ENCODE measurements at places on chromosomes 3 and 15.

DNA sequence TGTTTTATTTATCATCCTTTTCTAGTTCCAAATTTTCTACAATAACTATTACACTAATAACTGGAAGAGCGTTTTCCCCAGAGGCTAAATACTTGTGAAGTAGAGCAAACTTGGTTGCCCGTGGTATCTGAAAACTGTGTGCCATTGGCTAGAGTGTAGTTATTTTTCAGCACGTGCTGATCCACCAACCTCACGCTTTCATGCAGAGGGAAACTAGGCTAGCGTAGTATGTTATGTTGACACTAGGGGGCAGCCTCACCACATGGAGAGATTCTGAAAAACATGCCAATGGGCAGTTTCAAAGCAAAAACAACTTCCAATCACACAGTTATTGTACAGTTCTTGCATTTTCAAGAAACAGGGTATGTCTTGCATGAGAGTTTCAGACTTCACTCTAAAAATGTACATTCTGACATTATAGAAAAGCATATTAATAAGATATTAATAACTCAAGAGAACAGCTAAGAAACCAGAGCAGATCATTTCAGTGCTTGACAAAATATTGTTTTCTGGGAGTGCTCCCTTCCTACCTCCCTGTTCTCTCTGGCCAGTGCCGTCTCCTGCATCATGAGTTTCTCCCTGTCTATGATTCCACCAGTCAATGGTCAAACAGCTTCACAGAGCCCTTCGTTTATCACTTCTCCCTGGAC lies 39.7 kb downstream of the SPATA12 start:
- DNase-seq: no peak

DNA sequence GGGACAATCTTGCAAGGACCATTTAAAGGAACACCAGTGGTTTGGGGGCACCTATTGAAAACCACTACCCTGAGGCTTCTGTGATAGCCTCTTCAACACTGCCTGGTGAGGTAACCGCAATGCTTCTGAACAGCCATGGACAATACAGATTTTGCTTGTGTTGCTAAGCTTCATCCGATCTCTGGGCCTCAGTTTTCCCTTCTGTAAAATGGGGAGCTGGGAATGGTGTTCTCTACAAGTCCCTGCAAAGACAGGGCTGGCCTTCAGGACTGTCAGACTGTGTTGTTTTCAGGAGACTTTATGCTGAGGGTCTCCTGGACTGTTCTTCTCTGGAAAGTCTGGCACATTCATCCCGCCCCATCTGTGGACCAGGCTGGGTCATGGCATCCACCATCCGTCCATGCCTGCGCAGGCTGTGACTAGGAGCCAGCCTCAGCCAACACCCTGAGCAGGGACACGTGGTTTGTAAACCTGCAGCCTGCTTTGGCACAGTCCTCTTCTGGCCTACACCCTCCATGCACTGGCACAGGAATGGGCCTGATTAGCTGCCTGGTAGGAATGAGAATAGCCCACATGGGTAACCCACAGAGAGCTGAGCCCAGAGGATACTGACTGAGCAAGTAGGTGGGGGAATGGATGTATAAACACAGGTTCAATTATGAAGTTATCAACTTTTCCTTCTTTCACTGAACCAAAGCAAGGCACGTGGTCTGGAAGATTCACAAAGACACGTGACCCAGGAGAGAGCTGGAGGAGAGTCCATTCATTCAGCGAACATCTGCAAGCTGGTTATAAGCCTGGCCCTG lies 55.3 kb downstream of the ROPN1B start:
- DNase-seq: no peak

DNA sequence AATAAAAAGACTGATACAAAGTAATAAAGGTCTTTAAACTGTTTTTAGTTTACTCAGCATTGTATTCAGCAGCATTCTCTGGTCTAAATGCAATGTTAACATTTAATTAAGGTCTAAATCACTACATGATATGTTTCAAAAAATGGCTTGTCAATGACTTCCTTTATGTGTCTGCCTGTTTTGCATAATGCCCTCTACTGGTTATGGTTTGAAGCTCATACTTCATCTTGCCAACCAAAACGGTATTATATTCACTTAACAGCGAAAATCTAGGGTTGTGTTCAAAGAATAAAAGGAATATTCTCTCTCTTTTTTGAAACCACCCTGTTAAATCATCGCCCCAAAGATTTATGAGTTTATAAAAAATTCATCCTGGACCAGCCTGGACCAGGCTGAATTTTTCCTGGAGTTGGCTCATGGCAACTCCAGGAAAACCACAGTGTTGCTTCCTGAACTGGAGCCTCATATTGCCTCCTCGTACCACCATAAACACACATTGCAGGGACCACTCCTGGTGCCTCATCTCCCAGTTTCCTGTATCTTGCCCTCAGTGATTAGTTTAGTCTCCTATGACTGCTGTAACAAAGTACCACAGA lies 6.7 kb upstream of the NCEH1 start:
- DNase-seq: no peak

- no peak for DNase-seq
Measured at GRCh38 chr3:127326341-127326740, 38.5 kb upstream of the PRR20G start.

DNA sequence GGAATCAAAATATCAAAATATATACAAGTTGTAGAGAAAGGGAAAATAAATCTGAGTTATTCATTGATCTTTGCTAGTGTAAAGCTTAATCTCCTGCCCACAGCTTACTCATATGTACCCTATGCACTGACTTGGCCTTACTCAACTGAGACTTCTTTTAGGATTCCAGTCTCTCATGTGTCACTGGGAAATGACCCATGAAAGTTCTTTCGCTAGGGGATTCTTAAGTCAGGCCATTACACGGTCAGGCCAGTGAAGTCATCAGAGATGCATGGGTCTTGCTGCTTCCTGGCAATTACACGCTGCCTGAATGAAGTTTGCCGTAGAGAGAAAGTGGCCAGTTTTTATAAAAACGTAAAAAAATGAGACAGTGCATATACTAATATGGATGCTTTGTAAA lies 20.7 kb upstream of the LPP start:
- no peak for DNase-seq

GRCh38 chr3:186133980-186134379 lies 25.1 kb upstream of the ETV5 start:
- no peak for DNase-seq

DNA sequence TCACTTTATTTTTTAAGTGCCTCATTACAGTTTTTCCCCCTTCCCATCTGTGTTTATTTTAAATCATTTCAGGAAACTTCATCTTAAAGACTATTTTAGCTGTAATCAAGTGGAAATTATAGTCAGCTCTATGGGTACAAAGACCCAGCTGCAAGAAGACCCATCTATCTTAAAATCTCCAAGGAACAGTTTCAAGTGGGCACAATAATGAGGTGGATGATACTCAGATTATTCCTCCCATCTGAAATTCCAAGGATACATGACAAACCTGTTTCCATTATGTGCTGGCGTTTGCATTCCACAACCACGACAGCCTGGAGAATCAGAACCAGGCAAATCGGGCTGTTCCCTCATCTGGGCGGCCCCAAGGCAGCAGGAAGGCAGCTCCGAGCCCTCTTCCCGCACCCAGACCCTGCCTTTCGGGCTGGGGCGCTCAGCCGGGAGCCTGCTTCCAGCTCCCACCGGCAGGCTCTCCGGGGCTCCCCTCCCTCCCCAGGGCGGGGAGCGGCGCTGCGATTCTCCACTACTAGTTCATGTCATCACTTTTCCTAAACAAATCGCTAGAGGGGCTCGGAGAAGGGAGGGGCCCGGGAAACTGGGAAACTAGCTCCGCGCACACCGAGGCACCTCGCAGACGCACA lies at the start of gene MGLL:
Gene MGLL (minus strand): TSS at position 475 of the 641 bp plus-strand sequence. CDS start 197 bp downstream, at position 278.
- peak; percentile 67 for DNase-seq

DNA sequence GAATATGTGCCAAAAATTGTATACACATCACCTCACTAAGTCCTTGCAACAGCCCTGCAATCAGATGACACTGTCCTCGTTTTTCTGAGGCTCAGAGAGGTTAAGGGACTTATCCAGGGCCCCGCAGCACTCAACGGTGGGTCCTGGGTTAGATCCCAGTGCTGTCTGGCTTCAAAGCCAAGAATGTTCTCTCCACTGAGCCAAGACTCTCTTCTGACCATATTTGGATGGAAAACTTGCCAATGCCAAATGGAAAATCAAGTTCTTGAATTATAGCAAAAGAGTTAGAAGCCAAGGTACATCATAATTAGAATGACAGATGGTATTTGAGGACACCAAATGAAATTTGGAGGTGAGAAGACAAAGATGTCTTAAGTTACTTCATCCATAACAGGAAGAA lies 75.9 kb downstream of the NCEH1 start:
- DNase-seq: no peak

GRCh38 chr3:178043084-178043483 lies 493.2 kb upstream of the KCNMB2 start:
- no peak for DNase-seq

DNA sequence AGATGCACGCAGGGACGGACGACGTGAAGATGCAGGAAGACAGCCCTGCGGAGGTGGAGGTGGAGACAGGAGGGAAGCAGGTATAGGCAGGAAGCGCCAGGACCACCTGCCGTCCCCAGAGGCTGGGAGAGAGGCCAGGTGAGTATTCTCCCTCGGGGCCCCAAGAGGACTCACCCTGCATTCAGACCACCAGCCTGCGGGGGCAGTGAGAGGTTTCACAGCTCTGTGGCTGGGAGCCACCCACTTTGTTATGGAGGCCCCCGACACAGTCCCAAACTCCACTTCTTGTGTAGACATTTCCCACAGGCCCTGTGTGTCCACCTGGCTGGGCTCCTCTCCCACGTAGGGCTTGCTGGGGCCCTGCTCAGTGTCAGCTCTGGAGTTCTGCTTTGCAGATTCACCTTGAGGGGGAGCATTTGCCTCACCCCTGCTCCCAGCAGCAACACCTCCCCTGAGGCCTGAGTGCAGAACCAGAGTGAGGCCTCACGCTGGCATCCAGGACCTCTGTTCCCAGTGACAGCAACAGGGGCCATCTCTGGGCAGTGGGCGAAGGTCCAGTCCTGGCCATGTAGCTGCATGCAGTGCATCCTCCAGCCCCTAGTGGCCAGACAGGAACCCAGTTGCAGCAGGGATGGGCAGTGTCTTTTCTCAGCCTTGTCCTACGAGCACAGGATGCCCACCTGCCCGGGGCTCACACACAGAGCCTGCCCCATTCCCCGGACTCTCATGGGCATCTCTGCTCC lies 119.4 kb upstream of the IQSEC1 start:
- DNase-seq: no peak

DNA sequence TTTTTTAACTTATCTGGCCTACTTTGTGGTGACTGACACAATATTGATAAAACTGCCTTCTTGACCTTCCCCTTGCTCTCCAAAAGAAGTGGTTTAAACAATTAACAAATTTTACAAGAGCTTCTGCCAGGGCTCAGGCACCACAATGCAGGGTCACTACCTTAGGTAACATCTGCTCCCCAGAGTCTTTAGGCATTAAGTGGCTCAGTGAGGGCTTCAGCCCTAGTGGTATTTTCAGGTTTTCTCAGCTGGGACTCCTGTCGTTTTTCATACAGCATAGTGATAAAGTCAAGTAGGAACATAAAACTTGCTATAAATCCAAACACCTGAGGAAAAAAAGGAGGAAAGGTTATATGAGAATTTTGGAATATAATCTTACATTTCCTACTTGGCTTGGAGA lies 18.9 kb downstream of the CMTM6 start:
- no peak for DNase-seq

- no peak for DNase-seq
Measured at GRCh38 chr3:86379280-86379679, 611.7 kb downstream of the VGLL3 start.

- no peak for DNase-seq
Measured at GRCh38 chr15:57057134-57057930, 138.9 kb downstream of the TCF12 start.

GRCh38 chr15:50068016-50068415 lies 51.0 kb downstream of the ATP8B4 start:
- no peak for DNase-seq

GRCh38 chr3:180036671-180037455 lies at the start of gene PEX5L:
TSS of gene PEX5L (minus strand) at chr3:180036937. CDS start at chr3:180036599, 338 bp downstream.
- no peak for DNase-seq

DNA sequence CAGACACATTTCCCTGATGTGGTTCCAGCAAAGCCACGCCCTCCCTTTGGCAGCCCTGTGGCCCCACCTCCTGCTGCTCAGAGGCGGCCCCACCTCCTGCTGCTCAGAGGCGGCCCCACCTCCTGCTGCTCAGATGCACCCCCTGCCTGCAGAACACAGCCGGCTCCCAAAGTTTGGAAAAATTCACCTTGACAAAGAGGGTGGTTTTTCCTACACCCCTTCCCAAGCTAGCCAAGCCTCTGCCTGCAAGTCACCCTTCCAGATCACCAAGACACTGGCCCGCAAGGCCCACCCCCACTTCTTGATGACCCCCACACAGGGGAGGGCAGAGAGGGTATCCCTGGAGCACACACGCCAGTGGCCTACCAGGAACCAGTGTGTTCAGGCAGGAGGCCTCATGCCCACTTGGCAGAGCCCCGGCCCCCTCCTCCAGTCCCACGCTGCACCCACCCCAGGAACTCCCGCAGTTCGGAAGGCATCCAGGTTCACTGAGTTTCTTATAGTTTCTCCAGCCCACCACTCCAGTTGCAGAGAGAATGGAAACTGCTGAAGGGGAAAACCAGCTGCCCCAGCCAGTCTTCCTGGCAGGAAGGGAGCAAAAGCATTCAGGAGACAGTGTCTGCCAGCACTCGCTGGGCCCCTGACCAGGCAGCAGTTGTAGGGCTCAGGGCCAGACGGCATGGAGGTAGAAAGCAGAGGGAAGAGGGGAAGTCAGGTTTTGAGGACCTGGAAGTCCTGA lies 2.3 kb upstream of the HAPLN3 start:
- DNase-seq: peak; percentile 95

DNA sequence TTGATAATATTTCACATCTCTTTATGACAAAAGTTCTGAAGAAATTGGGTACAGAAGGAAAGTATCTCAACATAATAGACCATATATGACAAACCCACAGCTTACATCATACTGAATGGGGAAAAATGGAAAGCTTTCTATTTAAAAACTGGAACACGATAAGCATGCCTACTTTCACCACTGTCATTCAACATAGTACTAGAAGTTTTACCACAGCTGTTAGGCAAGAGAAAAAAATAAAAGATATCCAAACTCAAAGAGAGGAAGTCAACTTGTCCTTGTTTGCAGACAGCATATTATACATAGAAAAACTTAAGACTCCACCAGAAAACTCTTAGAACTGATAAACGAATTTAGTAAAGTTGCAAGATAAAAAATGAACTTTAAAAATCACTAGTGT lies 40.3 kb downstream of the COPS2 start:
- no peak for DNase-seq
